ENCODE measurements at places on chromosomes 7 and 10. TPM values are rescaled to one million over a fixed set of nuclear protein-coding genes. Genes with fewer than 3 reads are reported as not detected.

TBXAS1 gene
- 35.5 TPM for total RNA-seq

HTR5A gene
- not detected for total RNA-seq

PAX4 gene
- 0.53 TPM for total RNA-seq

IDE gene
- 32.1 TPM for total RNA-seq

CLCN1 gene
- 6.5 TPM for total RNA-seq

ATP5F1C gene
- total RNA-seq: 306 TPM

ZNF511 gene
- 34.1 TPM for total RNA-seq

ZNF736 gene
- total RNA-seq: 10.6 TPM

FAM25G gene
- not detected for total RNA-seq

TNS3 gene
- 157 TPM for total RNA-seq

CYREN gene
- total RNA-seq: 32.4 TPM

SPOCK2 gene
- 8.3 TPM for total RNA-seq

NMT2 gene
- total RNA-seq: 13.2 TPM

SFTPA2 gene
- total RNA-seq: not detected

EMX2 gene
- not detected for total RNA-seq
